ENCODE measurements at places on chromosomes 2 and 18.
A peak's percentile ranks its signal among the peaks of the same experiment; 100 is the strongest.

DNA sequence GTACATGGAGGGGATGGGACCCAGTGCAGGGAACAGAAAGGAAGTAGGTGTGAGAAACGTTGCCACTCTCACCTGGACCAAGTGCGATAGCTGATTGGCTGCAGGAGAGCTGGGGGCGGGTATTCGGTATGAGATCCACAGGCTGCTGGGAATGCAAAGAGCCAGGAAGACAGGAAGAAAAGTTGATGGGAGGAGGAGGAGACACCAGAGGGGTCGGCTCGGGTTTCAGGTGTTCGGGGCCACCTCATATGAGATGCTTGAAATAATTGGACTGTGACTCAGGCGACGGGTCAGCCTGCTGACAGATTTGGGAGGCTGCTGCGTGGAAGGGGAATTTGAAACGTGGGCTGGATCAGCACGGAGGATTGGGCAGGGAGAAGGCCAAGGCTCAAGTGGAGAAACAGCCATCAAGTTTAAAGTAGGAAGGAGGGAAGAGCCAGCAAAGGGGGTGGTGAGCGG is 65.1 kb downstream of the MRPS9 start:
- DNase-seq: no peak

- DNase-seq: peak; percentile 55
Observed at GRCh38 chr2:208501206-208501605, 94.6 kb downstream of the PTH2R start.

DNA sequence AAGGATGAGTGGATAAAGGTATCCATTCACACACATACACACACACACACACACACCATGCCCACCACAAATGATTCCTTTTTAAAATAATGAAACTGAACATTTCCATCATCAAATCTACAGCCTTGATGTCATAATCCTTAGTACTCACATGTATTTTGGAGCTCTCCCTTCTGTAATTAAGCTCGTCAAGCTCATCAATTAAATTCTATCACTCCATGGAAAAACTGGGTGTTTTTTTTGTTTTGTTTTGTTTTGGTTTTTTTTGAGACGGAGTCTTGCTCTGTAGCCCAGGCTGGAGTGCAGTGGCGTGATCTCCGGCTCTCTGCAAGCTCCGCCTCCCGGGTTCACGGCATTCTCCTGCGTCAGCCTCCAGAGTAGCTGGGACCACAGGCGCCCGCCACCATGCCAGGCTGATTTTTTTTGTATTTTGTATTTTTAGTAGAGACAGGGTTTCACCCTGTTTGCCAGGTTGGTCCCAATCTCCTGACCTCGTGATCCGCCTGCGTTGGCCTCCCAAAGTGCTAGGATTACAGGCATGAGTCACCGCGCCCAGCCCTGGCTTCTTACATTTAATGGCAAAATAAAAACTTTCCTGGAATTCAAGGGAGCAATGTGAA is 78.6 kb upstream of the RGPD4 start:
- DNase-seq: no peak

DNA sequence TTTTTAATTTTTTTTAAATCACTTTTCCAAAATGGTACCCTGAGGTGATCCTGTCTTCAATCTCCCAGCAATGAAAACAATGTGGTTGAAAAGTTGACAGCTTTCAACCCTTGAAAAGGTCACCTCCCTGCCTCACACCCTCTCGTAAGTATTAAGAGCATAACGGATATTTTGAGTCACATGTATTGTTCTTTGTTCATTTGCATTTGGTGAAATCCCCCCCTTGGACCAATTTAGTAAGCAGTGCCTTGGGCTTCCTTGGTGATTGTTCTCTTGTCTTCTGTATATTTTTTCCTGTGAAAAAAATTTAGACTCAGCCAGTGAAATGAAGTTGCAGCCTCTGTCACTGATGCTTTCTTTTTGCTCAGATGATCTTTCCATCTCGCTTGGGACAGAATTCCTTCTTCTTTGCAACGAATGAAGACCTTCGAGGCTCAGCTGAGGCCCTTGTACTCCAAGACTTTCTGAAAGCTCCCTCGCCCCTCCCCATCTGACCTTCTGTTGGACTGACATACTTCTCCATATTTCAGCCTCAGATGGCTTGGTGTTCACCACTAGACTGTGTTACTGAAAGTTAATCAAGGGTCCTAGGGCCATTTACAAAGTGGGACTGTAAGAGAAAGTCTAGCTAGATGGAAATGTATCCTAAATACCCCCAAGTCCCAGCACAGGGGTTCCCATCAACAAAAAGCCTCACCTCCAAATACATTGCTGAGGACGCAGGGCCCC is 158.4 kb downstream of the BCL2 start:
- no peak for DNase-seq

GRCh38 chr2:109231996-109232705 is 103.1 kb downstream of the SH3RF3 start:
- DNase-seq: no peak

DNA sequence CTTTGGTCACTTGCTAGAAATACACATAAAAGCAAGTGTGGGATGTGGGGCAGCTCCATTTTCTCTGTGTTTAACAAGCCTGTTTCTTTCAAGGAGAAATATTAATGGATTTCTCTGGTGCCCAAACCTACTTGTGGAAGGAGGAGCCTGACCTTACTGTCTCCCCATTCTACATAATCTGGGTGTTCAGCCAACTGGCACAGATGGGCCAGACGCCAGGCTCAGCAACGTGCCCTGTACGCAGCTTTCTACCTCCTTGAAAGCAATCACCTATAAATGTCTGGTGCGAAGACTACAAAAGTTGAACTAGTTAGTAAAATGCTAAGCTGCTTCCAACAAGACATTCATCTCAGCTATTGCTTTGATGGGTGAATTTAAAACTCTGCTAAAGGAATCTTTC is 33.2 kb upstream of the MYO3B start:
- DNase-seq: no peak

DNA sequence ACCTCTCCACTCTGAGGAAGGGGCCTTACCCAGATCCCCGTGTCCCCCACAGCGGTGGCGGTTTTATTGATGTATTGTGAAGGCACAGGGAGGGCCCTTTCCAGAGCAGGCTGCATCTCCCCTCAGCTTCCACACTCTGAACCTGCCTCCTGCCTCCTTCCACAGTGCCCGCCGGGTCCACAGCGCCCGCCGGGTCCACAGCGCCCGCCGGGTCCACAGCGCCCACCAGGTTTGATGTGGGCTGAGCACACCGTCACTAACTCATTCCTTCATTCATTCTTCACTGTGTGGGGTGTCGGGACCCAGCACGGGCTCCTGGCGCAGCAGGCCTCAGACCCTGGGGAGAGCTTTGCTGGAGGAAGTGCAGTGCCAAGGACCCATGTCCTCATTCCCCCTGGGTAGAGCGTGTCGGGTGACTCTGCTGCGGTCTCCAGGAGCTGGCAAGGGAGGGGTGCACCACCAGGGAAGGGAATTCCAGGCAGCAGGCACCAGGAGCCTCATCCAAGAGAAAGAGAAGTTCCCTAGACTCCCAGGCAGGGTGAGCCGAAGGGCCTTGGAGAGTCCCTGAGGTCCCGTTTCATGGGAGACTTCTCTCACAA is 57.1 kb downstream of the HPCAL1 start:
- no peak for DNase-seq

DNA sequence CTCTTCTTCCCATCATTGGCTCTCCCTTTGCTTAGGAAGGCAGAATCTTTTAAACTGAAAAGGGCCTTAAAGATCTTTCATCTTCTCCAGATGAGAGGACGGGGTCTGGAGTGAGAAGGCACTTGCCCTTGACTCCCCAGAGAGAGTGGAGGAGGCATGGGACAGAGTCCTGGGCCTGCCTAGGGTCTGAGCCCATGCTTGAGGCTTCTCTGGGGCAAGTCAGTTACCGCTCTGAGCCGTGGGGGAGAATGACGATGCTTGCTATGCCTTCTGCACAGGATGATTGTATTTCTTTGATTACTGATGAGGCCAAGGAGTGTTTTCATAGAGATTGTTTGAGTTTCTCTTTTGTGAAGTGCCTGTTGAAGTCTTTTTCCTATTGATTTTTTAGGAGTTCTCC is 921 bp downstream of the PLB1 start:
- DNase-seq: no peak

GRCh38 chr2:86035883-86036668 is 69.6 kb downstream of the POLR1A start:
- DNase-seq: no peak

DNA sequence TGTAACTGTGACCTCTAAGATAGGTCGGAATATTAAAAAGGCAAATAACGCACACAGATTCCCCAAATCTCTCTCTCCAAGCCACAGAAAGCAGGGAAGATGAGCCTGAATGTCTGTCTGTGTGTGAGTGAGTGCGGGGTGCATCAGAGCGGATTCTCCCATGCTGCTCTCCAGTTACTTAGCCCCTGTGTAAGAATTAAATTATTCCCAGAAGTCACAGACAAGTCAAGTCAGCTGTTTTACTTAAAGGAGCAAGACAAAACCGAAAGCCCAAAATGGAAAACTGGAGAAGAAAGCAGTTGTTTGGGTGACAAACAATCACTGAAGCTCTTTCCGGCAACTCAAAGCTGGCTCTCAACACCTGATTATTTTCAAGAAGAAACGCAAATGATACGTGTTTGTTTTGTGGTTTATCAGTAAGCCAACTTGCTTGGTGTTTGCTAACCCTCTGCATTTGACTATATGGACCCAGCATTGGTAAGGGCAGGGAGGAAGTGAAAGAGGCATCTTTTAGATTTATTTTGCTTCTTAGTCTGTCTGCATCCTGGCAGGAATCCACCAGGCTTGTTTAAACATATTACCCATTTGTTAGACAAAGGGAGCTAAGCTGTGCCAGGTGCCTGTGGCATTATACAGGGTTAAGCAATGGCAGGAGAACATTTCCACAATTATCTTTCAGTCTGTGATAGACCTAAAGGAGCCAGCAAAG is 121.5 kb upstream of the CREB1 start:
- DNase-seq: no peak

DNA sequence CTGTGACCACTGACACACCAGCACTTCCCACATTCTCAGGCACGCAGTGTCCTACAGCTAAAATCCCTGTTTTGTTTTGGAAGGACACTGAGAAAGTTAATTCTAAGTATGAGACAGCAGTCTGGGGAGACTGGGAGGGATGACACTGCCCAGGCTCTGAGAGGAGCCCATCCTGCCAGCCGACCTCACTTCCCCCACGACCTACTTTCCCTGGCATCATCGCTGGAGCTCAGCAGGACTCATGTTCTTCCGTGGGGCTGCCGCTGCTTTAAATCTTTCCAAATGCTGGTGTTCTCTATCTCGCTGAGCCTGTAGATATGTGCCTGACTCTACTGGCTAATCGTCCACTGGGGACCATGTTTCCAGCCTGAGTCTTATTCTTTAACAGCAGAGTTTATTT is 68.8 kb upstream of the TMEM200C start:
- DNase-seq: no peak

DNA sequence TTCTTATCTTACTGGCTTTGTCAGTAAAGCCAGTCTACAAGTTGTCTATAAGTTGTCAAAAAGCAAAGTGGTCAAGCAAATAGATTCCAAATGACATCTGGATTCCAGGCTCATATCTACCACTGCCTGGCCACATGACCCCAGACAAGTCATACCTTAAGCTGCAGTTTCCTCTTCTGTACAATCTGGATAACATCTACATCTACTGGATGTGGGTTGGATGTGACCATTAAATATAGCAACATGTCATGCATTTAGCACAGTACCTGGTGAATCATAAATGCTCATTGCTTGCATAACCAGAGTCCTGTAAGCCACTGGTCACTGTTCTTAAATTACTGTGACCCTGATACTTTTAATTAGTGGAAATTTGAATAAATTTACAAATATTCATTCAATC is 16.8 kb downstream of the COBLL1 start:
- no peak for DNase-seq

DNA sequence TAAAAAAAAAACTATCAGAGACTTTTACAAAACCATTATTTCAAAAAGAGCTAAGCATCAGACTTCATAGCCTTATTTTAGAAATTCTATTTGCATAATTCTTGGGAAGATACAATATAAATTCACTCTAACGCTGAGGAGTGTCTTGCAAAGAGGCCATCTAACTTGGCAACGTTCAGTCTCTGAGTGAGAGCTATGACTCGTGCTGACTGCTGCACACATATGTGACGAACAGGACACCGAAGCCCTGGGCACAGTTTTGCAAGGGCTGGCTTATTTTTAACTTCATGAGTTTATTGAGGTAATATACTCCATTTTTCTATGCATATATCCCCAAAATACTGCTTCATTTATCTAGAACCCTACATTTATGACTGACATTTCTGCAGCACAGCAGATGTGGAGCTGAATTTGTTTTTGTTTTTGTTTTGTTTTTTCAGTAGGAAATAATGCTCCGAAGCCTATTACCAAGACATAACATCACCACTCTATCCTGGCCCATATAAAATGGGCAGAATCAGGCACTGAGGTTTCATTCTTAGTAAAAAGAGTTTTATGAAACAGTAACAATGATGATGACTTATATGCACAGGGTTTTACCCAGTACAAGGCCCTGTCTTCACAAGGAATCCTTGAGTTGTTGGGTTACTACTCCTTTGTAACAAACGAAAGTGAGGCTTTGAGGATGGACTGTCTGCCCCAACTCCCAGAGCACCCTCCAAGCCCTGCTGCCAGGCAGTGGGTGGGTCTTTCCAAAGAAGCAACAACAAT is 68.3 kb downstream of the CRACDL start:
- DNase-seq: no peak

DNA sequence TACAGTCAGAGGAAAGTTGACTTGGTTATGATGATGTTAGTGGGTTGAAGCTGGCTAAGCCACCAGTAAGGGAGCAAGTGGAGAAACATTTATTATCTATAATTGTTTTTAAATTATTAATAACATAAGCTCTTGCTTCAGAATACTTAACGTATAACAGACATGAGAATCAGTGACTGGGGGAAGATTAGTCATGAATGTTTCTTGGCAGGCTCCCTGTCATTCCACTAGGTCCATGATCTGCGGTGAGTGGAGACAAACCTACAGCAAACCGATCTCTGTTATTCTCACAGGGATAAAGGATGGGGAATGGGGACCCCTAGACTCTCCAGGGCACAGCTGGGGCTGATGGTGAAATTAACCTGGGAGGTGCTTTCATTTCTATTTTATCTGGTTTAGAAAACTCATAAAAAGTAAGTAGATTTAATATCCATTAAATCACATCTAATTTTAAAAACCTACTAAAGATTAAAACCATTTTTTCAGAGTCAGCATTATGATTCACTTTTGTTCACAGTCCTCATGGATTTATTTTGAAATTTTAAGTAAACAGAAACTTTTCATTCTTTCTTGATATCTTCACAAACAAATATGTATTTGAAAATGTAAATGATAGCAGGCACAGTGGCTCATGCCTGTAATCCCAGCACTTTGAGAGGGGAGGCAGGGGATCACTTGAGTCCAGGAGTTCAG is 420.3 kb downstream of the PTPRM start:
- DNase-seq: no peak

DNA sequence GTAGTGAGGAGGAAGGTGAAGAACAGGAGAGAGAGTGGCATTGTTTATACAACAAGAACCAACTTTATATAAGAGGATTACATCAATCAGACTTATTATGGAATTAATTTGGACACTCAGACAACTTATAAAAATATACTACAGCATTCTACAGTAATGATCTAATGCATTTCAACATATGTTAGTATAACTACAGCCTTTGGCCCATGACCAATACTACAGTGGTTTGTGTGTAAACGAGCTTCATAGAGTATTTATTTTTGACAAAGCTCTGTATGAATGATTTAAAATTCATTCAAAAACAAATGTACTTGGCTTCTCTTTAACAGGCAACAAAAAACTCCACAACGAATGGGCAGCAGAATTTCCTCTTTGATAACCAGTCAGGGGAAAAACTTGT is 72.8 kb downstream of the ZNF521 start:
- DNase-seq: no peak
